Stimulated activated CD8-positive, alpha-beta memory T cell treated with anti-CD3 and anti-CD28 coated beads, Interleukin-12 subunit alpha, Interleukin-12 subunit beta, amount 100 ng/mL, for 1 hour (primary cell): ENCODE measurements at places on chromosomes 2 and 18.

DNA sequence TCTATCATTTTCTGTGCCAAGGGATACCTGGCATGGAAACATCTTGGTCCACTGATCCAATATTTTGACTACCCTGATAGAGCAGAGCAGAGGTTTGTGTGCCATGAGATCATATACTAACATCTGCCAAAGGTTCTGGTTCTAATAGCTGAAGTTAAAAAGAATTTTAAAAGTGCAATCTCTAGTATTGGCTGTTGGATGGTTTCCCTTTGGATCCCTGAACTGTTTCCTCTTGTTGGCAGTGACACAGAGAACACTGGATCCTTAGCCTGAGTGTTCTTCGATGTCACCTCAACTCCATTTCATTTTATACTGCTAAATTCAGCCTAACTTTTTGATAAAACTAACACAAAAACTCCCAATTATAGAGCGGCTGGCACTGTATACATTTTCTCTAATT, 169.3 kb upstream of the FBXO11 start:
- no peak for DNase-seq

GRCh38 chr18:3392467-3392855, 57.5 kb upstream of the TGIF1 start:
- no peak for DNase-seq

- no peak for DNase-seq
Observed at GRCh38 chr18:3611313-3612090, 161.5 kb downstream of the TGIF1 start.

- DNase-seq: no peak
Observed at GRCh38 chr2:63015389-63015788, 35.2 kb upstream of the OTX1 start.

- DNase-seq: no peak
Observed at GRCh38 chr2:123362671-123363440, 662.2 kb upstream of the CNTNAP5 start.

GRCh38 chr2:176976736-176977685, 235.6 kb upstream of the HNRNPA3 start:
- DNase-seq: no peak

DNA sequence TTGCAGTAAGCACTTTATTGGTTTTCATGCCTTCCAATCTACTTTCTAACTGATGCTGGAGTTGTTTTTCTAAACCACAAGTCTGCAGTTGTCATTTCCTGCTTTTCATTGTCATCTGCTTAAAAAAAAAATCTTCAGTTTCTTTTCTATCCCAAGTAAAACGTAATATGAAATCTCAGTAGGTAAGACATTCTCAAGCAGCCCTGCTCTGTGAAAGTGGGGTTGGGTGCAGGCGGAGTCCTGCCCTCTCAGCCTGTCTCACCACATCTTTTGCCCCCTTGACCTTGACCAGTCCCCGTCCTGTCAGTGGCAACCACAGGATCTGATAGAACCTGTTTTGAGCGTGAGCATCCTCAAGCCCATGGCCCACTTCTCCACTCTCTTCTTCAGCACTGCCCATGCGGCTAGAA, 80.0 kb upstream of the CPO start:
- DNase-seq: no peak

- DNase-seq: no peak
Observed at GRCh38 chr2:121066526-121066925, 218.5 kb downstream of the TFCP2L1 start.

- DNase-seq: no peak
Observed at GRCh38 chr2:96267159-96267971, 1.3 kb downstream of the CIAO1 start.

DNA sequence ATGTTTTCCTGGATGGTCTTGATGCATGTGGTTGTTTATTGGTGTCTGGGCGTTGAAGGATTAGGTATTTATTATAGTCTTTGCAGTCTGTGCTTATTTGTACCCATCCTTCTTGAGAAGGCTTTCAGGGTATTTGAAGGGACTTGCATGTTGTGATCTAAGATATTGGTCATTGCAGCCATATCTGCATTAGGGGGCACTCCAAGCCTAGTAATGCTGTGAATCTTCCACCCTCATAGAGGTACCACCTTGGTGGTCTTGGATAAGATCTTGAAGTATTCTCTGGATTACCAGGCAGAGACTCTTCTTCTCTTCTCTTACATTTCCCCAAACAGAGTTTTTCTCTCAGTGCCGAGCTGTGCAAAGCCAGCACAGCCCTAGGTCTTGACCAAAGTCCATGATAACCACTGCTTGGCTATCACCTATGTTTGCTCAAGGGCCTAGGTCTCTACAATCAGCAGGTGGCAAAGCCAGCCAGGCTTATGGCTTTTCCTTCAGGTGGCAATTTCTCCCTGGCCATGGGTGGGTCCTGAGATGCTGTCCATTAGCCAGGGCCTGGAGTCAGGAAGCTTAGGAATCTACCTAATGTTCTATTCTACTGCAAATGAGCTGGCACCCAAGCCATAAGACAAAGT, 15.4 kb upstream of the PPP1R1C start:
- no peak for DNase-seq

GRCh38 chr2:42127425-42128424, 41.4 kb upstream of the EML4 start:
- no peak for DNase-seq
